T-cell (primary cell): ENCODE measurements at places on chromosomes 7 and 10.

GRCh38 chr10:67864607-67865371 lies 19.7 kb upstream of the SIRT1 start:
- no peak overlapping the region for H3K4me3 ChIP-seq
- H3K27ac ChIP-seq, result no peak overlapping the region
- no peaks in the 10 kb centered on the region for H3K4me1 ChIP-seq
- no peaks in the 10 kb centered on the region for H3K36me3 ChIP-seq

DNA sequence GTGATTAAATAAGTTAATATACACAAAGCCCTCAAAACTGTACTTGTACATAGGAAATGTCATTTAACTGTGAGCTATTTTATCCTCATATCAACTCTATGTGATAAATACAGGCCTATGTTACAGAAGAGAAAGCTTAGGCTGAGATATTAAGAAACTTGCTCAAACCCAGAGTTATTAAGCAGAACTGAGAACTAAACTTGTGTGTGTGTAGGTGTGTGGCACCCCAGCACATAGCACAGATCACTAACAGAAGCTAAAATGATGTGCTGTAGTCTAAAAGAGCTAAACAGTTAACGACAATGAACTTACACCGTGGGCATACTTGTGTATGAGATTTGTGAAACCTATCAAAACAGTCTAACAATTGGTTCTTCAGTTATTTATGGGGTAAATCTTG lies 34.5 kb downstream of the MTPN start:
- H3K27me3 ChIP-seq, result no peaks in the 10 kb centered on the region
- no peak for DNase-seq
- no peak overlapping the region for H3K27ac ChIP-seq
- no peak overlapping the region for H3K4me3 ChIP-seq
- H3K4me1 ChIP-seq, result peaks cover 3% of the 10 kb centered on the region
- no peaks in the 10 kb centered on the region for H3K36me3 ChIP-seq

DNA sequence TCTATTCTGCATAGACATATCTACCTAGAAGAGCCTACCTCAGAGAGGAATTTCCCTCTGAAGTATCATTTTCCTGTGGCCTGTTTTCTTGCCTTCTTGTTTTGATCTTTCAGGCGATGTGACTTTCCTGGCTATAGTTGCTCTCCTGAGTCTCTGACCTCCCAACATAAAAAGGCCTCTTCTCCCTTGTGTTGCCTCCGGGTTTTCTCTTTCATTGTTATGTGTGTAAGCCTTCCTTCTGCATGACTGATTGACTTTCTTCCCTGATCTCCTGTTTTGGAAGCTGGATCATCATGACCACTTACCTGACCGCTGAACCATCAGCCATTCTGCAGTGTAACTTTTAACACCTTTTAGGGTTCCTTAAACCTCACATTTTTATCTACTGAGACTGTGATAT lies 441.5 kb upstream of the ETV1 start:
- H3K4me3 ChIP-seq, result no peak overlapping the region
- DNase-seq, result no peak
- H3K36me3 ChIP-seq, result no peaks in the 10 kb centered on the region
- no peaks in the 10 kb centered on the region for H3K4me1 ChIP-seq
- H3K27ac ChIP-seq, result no peak overlapping the region
- H3K27me3 ChIP-seq, result no peaks in the 10 kb centered on the region

DNA sequence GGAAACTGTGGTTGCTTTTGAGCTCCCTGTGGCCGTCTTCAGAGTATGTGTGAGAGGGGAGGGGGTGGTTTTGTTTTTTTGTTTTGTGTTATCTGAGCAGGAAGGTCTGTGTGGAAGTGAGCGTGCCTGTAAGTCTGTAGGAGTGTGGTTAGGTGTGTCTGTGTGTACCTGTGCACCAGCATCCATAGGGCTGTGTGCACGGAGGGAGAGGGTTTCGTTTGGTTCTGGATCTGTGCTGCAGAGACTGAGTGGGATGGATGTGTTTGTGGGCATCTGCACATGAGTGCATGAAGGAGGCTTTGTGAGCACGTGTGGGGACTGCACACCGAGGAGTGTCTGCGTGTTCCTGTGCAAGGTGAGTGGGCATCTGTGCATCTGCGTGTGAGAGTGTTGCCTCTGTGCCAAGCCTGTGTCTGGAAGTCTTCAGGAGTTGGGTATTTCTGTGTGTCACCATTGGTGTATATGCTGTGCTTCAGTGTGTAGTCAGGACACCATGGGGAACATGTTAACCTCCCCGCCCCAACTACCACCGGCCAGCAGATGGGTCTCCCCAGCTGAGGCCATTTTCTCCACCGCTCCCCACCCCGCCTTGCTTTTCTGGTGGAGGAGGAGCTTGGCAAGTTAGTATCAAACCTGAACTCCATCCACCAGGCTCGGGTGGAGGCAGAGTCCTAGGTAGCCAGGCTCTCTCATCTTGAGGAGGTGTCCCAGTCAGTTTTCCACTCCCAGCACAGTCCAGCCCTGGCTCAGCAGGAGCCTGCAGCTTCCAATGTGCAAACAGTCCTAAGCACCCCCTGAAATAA lies 7.1 kb upstream of the TLX1 start:
- no peaks in the 10 kb centered on the region for H3K36me3 ChIP-seq
- H3K4me1 ChIP-seq, result peaks cover 4% of the 10 kb centered on the region
- peaks cover 71% of the 10 kb centered on the region for H3K27me3 ChIP-seq
- H3K4me3 ChIP-seq, result peak overlapping the region; percentile 46
- no peak for DNase-seq

GRCh38 chr7:3897430-3898372 lies 596.6 kb downstream of the SDK1 start:
- no peak overlapping the region for H3K27ac ChIP-seq
- no peak overlapping the region for H3K4me3 ChIP-seq
- H3K27me3 ChIP-seq, result peaks cover 7% of the 10 kb centered on the region
- H3K4me1 ChIP-seq, result no peaks in the 10 kb centered on the region
- H3K36me3 ChIP-seq, result no peaks in the 10 kb centered on the region
- DNase-seq, result peak; percentile 7

DNA sequence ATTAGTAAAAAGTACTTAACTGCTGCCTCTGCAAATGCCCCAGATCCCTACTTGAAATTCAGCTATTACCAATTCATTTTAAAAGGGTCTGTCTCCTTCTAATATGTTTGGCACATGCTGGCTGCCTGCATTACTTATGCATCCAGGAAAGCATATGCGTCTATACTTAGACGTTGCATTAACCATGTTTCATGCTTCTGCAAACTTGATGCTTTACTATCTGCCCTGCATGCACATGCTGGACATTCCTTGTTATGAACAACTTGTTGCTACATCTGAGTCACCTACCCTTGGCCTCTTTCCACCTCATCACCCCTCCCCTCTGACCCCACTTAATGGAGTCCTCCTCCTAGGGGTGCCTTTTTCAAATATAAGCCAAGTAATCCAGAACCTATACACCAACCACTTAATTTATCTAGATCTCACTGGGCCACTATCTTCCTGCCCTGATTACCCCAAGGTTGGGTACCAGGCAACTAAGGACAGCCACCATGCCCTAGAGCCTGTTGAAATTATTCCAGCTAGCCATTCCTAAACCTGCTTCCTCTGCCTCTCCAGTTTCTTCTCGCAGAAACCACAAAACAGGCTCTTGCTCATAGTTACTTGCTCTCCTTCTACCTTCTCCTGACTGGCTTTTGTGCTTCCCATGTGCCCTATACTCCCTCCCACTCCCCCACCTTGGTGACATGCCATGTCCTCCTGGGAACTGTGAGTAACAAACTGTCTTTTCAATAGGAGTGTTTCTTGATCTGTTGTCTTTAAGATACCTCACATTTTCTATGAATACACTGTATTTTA lies 1187.9 kb downstream of the REEP3 start:
- no peak for DNase-seq
- no peak overlapping the region for H3K4me3 ChIP-seq
- no peak overlapping the region for H3K27ac ChIP-seq
- H3K36me3 ChIP-seq, result no peaks in the 10 kb centered on the region

DNA sequence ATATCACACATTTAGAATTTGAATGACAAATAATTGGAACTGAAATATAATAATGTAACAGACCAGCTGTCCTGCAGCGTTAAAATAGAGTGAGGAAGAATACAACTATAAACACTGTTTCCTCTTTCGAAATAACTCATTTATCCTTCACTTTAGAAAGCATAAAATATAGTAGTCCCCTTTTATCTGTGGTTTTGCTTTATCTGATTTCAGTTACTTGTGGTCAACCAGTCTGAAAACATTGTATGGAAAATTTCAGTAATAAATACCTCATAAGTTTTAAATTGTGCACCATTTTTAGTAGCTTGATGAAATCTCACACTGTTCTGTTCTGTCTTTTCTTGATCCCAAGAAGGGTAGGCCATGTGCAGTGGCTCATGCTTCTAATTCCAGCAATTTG lies 31.7 kb downstream of the POLR1F start:
- no peaks in the 10 kb centered on the region for H3K4me1 ChIP-seq
- no peaks in the 10 kb centered on the region for H3K27me3 ChIP-seq
- H3K4me3 ChIP-seq, result no peak overlapping the region
- DNase-seq, result no peak
- H3K36me3 ChIP-seq, result no peaks in the 10 kb centered on the region
- no peak overlapping the region for H3K27ac ChIP-seq

DNA sequence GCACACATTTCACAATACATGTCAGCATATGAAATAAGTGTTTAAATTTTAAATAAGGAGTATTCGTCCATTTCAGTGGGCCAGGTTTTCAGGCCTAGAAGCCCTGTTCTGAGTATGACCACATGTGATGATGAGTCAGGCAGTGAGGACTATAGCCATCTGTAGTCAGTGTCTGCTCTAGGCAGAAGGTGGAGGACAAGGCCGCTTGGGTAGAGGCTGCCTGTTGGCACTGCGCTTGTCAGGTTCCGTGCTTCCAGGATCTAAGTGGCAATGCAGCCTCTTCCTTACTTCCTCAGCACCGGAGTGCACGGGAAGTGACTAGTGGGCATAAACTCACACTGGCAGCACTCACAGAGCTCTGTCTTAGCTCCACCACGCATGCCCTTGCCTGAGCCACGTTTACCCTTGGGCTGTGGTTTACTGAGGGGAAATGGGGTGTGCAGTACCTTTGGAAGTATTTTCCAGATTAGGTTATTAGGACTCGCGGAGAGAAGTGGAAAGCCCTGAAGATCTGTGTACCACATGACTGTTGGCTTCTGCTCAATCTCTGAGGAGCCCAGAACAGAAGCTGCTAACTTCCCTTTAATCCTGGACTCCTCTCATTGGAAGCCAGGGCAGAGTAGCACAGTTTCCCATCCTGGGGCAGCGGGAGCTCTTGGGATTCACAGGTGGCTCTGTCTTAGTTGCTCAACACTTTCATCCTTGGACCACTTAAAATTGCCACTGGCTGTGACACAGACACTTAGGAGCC lies 87.5 kb upstream of the GJD4 start:
- peaks cover 3% of the 10 kb centered on the region for H3K4me1 ChIP-seq
- H3K27me3 ChIP-seq, result no peaks in the 10 kb centered on the region
- H3K27ac ChIP-seq, result no peak overlapping the region
- no peak overlapping the region for H3K4me3 ChIP-seq
- peaks cover 5% of the 10 kb centered on the region for H3K36me3 ChIP-seq
- no peak for DNase-seq

DNA sequence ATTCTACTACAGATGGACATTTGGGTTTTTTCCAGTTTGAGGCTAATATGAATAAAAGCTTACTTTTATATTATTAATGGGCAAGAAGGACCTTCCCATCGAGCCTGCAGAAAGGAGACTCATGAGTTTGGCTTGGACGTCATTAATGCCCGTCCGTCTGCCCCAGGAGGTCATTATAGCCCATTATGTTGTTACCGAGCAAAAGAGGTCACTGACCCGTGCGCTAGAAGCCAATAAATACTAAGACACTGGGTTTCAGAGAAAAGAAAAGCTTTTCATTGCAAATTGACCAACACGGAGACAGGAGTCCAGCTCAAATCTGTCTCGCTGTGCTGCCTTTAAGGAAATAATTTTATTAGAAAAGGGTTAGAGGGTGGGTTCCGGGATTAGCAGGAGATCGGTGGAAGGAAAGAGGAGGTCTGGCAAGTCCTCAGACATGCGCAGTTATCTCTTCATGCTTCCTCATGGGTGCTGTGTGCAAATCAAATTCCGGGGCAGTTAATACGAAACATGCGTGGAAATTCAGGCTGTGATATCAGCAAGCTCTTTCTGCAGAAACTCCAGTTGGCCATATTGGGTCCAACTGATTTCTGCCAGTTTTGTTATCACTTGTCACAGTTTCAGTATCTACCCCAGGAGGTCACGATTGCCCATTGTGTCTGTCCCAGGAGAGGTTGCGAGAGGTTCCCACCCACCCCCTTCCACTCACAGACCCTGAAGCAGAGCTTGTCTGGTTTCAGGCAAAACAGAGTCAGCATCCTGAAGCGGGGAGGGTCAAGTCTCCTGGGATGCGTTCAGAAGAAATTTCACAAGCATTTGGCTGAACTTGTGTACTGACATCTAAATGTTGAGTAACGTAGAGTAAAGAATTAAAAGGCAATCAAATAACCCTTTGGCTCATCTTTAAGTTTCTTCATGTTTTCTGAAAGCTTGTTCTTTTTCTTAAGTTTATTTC lies 1.1 kb upstream of the GALNTL5 start:
- H3K4me1 ChIP-seq, result no peaks in the 10 kb centered on the region
- no peak overlapping the region for H3K4me3 ChIP-seq
- no peaks in the 10 kb centered on the region for H3K27me3 ChIP-seq

GRCh38 chr10:117755659-117756014 lies 213.1 kb downstream of the EMX2 start:
- H3K27ac ChIP-seq, result no peak overlapping the region
- H3K27me3 ChIP-seq, result no peaks in the 10 kb centered on the region
- no peaks in the 10 kb centered on the region for H3K4me1 ChIP-seq
- no peaks in the 10 kb centered on the region for H3K36me3 ChIP-seq

DNA sequence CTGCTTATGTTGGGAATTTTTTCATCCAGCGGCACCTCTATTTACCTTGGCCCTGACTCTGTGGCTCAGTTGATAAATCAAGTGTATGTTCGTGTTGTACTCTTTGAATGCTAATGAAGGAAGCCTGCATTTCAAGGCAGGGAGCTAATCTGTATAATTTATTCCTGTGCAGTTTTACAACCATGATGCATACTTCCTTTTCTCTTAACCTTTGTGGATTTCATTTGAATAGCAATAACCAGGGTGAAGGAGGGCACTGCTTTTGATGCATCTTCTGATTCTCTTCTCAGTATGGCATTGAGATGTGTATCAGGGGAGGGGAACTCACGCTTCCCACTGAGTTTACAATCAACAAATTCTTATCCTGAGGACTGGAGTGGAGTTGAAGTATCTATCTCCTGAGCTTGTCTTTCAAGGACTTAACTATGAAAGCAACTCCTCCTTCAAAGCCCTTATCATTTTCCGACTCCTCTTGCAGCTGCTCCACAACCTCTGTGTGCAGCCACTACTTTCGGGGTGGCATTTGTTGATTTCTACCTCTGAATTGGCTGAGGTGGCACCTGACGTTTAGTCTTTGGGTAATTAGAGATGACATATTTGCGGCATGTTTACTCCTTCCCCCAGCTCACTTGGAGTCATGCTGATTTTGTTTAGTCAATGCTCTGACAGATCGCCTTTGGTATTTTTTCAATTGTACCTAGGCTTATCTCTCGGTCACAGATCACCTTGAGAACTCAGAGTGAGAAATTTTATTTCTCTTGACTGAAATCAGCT lies 275.2 kb downstream of the PHTF2 start:
- peaks cover 6% of the 10 kb centered on the region for H3K27me3 ChIP-seq
- no peaks in the 10 kb centered on the region for H3K4me1 ChIP-seq
- H3K4me3 ChIP-seq, result no peak overlapping the region
- H3K27ac ChIP-seq, result no peak overlapping the region

- no peaks in the 10 kb centered on the region for H3K4me1 ChIP-seq
- DNase-seq, result no peak
- peaks cover 3% of the 10 kb centered on the region for H3K27me3 ChIP-seq
- H3K27ac ChIP-seq, result no peak overlapping the region
- no peaks in the 10 kb centered on the region for H3K36me3 ChIP-seq
- H3K4me3 ChIP-seq, result no peak overlapping the region
Observed at GRCh38 chr10:35216303-35216905, 89.8 kb downstream of the CREM start.

- no peaks in the 10 kb centered on the region for H3K36me3 ChIP-seq
- peak overlapping the region; percentile 5 for H3K4me3 ChIP-seq
- DNase-seq, result no peak
- no peak overlapping the region for H3K27ac ChIP-seq
Observed at GRCh38 chr10:8034466-8035005, 20.0 kb upstream of the GATA3 start.
